Left colon (tissue), 2 donors: ENCODE measurements at places on chromosomes 1 and 21. TPM values are rescaled to one million over a fixed set of nuclear protein-coding genes. Genes with fewer than 3 reads are reported as not detected.

The UMODL1 gene
- total RNA-seq: 0.43 TPM

- no peak for DNase-seq
Measured at GRCh38 chr21:33116676-33117075, 46.7 kb downstream of the OLIG1 start.

GRCh38 chr21:43925609-43926008 is 60.6 kb downstream of the AGPAT3 start:
- DNase-seq: no peak

GRCh38 chr1:65082346-65083040 is 65.5 kb upstream of the AK4 start:
- no peak for DNase-seq

GRCh38 chr1:12057382-12057781 is 5.7 kb upstream of the TNFRSF8 start:
- DNase-seq: no peak
